ENCODE measurements at places on chromosomes 7 and 10.

DNA sequence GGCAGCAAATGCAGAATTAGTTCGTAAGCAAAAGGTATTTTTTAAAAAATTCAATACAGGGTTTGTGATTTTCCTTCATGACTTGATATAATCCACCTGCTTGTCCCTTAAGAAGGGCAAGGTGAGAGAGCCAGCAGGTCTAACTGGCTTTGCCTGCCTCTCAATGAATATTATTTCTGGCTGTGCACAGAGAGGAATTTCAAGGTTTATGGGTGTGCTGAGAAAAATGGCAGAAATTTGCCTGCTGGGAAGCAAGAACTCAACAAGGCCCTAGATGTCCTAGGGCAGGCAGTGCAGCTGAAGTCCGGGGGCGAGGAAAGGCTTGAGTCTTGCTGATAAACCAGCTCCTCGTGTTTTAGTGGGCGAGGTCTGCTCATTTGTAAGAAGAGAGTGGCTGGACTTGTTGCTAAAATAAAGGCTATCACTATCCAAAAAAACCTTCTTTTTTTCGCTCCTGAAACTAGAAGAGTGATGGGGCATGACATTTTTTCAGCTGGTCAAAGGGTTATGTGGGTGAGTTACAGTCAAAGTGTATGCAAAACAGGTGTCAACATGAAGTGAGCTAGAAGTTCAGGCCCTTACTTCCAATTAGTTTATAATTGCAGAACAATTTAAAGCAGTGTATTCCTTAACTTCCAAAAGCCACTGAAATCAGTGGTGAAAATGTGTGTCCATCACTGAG, 385.8 kb upstream of the KLF6 start:
- no peak for DNase-seq

- DNase-seq = no peak
Measured at GRCh38 chr10:113020838-113021237, 70.8 kb downstream of the TCF7L2 start.

DNA sequence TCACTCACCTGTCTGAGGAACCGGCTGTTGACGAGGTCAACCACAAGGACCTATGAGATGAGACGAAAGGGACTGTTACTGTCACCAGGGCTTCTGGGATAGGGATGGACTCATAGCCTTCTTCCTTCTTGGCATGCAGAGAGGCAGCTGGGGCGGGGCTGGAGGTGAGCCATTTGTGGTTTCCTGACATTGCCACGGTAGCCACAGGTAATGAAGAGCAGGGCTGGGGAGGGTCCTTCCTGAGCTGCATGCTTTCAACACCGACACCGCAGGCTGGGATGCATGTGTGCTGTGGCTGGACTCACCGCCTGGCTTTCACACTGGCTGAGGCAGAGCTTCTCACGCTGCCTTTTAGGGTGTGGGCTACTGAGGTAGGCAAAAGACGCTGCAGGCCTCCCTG, 46.4 kb upstream of the MKRN1 start:
- peak; percentile 6 for DNase-seq

DNA sequence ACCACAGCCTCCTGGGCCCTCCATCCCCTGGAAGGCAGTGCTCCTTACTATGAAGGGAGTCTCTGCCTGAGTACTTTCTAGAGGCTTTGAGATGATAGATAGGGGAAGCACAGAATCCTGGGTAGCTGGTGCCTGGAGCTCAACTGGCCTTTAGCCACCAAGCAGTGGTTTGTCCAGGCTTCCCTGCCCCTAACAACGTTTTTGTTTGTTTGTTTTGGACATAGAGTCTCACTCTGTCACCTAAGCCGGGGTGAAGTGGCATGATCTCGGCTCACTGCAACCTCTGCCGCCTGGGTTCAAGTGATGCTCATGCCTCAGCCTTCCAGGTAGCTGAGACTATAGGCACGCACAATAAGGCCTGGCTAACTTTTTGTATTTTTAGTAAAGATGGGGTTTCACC, 289.4 kb downstream of the PLXNA4 start:
- DNase-seq = no peak

- no peak for DNase-seq
Measured at GRCh38 chr7:81161451-81162075, 242.7 kb upstream of the SEMA3C start.

DNA sequence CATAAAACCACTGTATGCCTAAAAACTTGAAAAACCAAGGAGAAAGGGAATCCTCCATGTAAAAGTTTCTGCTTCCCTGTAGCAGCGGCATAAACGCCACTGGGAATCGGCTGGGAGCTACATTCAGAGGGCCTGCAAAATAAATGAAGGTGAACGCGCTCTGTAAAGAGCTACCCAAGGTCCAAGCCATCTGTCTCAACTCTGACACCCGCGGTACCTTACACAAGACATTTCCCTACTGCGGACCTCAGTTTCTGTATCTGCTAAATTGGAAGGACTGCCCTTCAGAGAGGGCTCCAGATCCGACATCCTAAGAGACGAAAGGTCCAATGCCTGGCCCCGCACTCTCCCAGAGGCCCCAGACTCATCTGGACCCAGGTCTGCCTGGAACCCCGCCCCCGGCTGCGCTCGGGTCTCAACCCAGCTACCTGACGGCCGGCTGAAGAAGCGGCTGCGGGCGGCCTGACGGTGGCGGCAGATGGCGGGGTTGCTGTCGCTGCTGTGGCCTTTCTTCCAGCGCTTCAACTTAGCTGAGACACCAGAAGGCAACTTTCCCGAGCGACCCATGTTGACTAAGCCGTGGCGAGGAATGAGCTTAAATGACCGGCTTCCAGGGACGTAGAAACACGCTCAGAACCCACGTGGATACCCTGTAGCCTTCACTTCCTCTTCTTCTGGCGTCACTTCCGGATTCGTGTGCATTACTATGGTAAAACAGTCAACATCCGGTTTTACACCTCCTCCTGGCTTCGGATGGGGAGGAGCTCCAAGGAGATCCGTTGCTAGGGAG, at the start of gene RRP12:
Gene RRP12 (minus strand): TSS at position 676 of the 790 bp plus-strand sequence. CDS start 109 bp downstream, at position 567.
- DNase-seq = peak; percentile 95

- DNase-seq = no peak
Measured at GRCh38 chr7:94348142-94348541, 46.6 kb upstream of the COL1A2 start.

- DNase-seq = no peak
Measured at GRCh38 chr10:106919871-106920282, 244.6 kb downstream of the SORCS1 start.

- no peak for DNase-seq
Measured at GRCh38 chr10:22326145-22326702, 5.3 kb downstream of the BMI1 start.

DNA sequence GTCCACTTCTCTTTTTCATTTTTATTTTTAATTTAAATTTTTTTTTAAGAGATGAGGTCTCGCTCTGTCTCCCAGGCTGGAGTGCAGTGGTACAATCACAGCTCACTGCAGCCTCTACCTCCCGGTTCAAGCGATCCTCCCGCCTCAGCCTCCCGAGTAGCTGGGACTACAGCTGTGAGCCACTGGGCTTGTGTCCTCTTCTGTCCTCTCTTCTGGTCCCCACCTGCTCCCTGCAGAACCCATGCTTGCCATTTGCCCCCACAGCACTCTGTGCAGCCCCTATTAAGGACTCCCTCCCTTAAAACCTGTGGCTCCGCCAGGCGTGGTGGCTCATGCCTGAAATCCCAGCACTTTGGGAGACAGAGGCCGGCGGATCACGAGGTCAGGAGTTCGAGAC, 9.1 kb upstream of the FZD9 start:
- DNase-seq = no peak

- DNase-seq = no peak
Measured at GRCh38 chr7:88835147-88835728, 39.7 kb upstream of the TEX47 start.

DNA sequence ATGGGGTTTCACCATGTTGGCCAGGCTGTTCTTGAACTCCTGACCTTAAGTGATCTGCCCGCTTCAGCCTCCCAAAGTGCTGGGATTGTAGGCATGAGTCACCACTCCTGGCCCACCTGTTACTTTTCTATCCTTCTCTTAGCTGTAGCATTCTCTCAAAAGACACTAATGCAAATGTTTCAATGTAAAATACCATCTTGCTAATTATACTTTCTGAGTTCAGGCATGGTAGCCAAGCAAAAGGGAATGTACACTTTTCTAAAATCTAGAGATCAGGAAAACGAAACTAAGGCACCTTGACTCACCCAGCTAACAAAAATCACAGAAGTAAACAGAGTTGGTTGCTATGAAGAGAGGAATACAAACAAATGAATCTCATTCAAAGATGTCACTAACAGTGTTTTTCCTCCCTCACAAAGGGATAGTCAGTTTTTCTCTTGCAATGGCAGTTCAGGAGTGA, 401.0 kb upstream of the NRP1 start:
- no peak for DNase-seq

DNA sequence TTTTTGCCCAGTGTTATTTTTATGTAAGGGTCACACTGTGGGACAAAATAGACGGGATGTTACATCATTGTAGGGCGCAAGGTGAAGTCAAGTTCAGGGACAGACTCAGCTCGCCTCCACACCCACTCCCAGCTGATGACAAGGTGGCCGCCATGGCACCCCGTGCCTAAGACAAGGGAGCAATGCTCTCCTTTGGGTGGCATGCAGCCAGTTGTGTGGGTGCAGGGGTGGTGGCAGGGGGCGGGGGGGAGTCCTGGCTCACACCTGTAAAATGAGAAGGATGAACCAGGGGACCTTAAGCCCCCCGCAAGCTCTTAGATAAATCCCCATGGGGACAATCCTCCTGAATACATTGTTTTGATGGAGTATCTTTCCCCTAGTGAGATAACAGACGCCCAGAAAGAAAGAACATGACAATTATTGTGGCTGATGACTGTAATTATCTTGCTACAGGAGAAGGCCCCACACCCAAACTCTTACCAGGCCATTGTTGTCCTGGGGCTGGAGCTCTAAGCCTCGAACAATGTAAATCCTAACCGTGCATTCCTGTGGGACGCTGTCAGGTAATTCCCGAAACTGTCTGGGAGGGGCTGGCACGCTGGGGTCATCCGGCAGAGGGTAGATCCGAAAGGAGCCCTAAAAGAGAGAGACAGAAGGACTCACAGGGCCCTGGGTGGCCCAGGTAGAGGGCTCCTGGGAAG, 148.7 kb downstream of the MYOF start:
- no peak for DNase-seq

DNA sequence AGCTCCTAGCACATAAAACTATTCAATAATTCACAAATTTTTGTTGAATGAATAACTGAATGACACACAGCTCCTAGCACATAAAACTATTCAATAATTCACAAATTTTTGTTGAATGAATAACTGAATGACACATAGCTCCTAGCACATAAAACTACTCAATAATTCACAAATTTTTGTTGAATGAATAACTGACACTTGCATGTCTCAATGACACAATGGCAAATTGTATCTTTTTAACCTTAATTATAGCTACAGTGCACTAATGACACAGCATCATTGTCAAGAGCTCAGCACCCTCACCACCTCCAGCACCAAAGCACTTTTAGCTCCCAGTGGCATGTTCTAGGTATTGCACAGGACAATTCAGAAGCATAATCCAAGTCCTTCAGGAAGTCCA, 131.6 kb downstream of the PDE1C start:
- no peak for DNase-seq

GRCh38 chr7:95304990-95305389, 19.3 kb downstream of the PON1 start:
- no peak for DNase-seq

- no peak for DNase-seq
Measured at GRCh38 chr7:155797262-155798250, 14.7 kb downstream of the SHH start.

GRCh38 chr7:77680266-77680665, 16.0 kb upstream of the RSBN1L start:
- no peak for DNase-seq

GRCh38 chr7:14381306-14381705, 391.8 kb upstream of the ETV1 start:
- DNase-seq = no peak

GRCh38 chr10:109902992-109903947, 20.0 kb downstream of the XPNPEP1 start:
- DNase-seq = no peak

DNA sequence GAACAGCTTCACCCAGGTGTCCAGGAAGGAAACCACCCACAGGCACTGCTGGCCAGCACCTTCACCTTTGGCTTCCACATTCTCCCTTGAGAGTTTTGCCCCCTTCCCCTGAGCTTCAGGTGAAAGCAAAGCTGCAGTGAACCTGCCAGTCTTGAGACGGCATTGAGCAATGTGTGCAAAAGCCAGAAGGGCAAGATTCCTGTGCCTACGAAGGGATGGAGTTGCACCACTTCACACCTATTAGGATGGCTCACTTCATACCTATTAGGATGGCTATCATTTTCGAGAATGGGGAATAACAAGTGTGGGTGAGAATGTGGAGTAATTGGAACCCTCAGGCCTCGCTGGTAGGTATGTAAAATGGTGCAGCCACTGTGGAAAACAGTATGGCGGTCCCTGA, 7.2 kb downstream of the HABP2 start:
- no peak for DNase-seq

GRCh38 chr7:101814081-101814990, 3.1 kb upstream of the CUX1 start:
- DNase-seq = peak; percentile 60

DNA sequence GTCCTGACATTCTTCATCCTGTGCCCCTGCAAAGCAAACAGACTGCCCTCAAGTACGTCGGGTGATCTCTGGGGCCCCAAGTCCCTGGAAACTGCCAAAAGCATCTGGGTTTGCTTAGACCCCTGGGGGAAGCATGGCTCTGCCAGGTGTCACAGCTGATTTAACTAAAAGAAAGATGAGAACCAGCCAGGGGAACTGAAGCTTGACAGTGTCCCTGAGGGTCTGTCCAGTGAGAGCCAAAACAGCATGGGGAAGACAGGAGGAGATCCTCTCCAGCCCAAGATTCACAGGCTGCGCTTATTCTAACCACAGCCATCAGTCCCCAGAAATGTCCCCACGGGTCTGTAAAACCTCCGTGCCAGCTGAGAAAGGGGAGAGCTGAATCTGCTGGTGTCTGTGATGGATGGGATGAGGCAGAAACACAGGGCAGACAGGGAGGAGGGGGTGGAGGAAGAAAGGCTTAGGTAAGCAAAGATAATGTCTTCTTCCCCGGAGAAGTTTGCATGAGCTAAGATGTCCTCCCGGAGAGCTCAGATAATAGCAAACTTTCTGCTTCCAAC, 21.3 kb downstream of the CCDC3 start:
- DNase-seq = no peak

DNA sequence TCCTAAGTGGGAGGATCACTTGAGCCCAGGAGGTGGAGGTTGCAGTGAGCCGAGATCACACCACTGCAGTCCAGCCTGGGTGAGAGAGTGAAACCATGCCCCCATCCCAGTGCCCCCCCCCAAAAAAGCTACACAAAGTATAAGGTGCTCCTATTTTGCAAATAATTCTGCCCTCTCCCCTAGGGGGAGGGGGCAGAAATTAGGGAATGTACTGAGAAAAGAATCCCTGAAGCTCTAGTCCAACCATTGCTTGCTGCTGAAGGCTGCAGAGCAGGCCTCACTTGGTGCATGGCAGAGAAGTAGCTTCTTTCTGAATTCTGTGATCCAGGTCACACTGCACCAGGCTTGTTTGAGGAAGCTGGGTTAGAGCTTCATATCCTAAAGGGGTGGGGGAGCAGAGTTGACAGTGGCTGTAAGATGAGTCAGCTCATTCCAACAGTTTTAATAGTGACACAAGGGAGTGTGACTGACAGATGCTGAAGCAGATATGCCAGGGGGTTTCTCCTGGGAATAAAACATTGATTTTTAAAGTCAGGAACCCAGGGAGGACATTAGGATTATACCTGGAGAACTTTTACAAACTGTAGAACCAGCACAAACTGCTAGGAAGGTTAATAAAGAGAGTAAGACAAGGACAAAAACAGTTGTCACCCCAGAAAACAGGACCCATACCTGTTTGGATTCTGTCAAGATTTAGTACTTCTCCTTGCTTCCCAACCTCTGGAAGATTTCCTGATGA, 32.8 kb upstream of the STRIP2 start:
- no peak for DNase-seq

All from CD4-positive, alpha-beta T cell treated with Interleukin-12 subunit alpha and Interleukin-12 subunit beta, for 1 hour (primary cell).